GM04503 (cell line): ENCODE measurements at places on chromosomes 4 and X.
A peak's percentile ranks its signal among the peaks of the same experiment; 100 is the strongest.

- DNase-seq: no peak
Observed at GRCh38 chr4:55807556-55807955, 12.0 kb upstream of the EXOC1L start.

- DNase-seq: no peak
Observed at GRCh38 chr4:133598779-133599178, 449.7 kb downstream of the PCDH10 start.

- DNase-seq: no peak
Observed at GRCh38 chr4:121998024-121998423, 46.2 kb upstream of the TRPC3 start.

GRCh38 chr4:88158489-88159228 lies at the start of gene ABCG2:
Gene ABCG2 (minus strand): TSS chr4:88158639. CDS start chr4:88139995, 18,644 bp downstream.
- no peak for DNase-seq

DNA sequence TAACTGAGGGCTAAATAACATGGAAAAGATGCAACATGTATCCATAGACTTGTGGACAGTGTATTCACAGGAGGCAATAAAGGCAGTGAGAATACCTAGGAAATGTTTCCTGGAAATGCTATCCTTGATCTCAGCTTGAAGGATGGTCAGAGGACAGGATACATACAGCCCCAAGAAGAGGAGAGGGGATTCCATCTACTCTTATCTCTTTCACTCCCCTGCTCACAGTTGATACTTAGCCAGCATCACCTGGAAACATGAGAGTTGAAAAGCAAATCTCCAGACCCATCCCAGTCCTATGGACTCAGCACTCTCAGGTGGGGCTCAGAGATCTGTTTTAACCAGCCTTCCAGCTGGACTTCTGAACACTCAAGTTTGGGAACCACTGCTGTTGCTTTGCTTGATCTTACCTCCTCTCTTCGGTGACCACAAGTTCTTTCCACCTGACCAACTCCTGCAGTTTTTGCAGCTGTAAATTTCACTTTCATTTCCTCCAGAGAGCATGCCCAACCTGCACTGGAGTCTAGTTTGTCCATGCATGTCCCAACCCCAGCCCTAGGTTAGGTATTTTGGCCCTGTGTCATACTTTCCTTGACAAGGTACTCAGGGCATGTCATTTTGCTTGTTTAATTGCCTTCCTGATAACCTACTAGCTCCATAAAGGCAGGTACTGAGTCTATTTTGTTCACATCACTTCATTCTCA lies 10.4 kb downstream of the RELL1 start:
- DNase-seq: no peak

- DNase-seq: no peak
Observed at GRCh38 chr4:25313201-25313895, 774 bp downstream of the ZCCHC4 start.

DNA sequence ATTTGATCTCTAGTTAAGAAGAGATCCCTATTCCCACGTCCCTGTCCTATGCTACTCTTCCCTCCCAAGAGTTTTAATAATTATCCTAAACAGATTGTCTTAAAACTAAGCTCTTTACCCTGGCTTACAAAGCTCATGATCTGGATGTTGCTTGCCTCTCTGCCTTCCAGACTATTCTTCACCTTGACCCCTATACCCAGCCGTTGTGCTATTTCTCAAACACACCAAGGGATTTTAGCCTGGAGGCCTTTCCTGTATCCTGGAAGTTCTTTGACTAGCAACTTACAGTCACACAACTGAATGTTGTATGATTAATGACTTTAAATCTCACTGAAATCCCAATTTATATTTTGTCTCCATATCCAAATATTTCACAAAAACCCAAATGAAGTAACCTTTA lies 314.9 kb downstream of the ADGRL3 start:
- DNase-seq: no peak

GRCh38 chr4:2366252-2367192 lies 51.9 kb downstream of the ZFYVE28 start:
- DNase-seq: no peak

GRCh38 chr4:101933855-101934254 lies 143.3 kb downstream of the BANK1 start:
- no peak for DNase-seq

DNA sequence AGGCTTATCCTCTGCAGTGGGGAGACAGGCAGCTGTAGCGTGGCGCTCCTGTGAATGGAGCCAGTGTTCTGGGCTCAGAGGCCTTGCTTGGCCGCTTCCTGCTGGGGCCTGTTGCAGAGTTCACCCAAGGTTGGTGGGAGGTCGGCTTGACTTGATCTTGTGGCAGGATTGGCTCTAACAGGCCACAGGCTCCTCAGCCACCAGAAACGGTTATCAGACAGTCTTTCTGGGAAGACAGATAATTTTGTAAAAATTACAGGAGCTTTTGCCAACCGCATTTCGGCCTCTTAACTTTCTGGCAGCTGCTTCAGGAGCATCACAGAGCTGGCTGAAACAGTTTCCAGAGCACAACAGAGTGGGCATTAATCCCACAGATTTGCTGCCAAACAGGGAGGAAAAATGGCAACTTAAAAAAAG lies 66.4 kb downstream of the DIPK2B start:
- DNase-seq: no peak

- DNase-seq: no peak
Observed at GRCh38 chr4:78764498-78764961, 11.6 kb upstream of the BMP2K start.

DNA sequence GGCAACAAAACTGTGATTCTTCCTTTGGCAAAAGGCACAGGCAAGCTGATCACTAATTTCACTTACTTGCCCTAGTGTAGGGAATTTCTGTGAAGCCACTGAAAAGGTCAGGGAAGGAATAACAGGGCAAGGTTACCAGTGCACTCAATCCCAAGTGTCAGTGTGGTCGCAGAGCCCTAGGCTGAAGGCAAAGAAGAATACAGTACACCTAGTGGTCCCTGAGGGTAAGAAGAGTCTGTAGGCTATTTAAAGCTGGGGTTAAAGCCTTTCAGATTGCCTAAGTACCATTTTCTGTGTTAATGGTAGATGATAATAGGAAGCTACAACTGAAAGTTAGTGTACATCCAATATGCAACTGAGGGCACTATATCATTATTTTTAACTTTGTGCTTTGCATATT lies 173.6 kb upstream of the NRK start:
- no peak for DNase-seq

DNA sequence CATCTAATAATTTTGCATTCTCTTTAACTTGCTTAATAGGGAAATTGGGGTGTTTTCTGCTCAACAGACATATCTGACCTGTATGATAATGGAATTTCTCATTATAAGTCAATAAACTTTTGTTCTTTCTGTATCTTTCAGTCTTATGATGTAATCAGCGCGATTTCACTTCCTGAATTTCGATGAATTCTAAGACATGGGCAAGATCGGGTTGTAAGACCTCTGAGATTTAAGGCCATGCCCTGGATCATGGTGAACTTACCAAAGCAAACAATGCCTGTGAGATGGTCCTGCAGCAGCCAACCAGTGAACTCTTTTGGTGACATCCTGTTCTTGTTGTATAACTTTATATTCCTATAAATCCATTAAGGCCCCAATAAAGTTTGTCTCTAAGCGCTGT lies 88.1 kb downstream of the NBDY start:
- no peak for DNase-seq

DNA sequence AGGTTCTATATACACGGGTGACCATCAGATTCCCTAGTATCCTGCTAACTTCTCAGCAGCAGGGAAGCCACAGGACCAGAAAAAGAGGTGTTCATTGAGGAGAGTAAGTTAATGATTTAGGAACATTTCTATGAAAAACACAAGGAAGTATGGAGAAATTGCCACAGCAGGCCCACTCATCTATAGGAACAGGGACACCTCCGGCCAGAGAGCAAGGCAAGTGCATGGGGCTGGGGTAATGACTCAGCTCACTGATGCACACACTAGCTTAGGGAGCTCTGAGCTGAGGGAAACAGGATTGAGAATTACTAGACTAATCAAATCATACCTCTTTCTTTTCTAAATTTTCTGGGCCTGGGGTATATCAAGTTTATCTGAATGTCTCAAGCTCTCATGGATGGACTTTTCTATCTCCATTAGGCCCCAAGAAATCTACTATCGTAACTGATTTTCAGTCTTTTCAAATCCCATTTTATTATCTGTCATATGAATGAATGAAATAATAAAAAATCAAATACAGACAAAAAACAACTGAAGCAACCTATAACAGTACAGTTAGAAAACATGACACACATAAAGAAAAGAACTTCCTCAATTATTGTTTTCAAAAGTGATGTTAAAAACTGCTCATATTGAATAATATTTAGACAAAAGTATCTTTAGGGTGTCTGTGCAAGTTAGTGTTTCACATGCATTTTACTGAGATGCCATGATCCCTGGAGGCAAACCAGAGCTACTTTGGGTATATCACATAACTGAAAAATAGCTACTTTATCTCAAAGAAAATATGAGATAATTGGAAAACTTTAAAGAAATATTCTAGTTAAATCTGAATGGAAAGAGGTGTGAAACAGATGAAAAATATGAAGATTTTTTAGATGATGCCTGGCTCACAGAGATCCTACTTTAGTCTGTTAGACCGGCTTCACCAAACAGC lies 89.8 kb downstream of the FBXO8 start:
- DNase-seq: no peak

GRCh38 chr4:75321484-75321883 lies 192.7 kb downstream of the RCHY1 start:
- no peak for DNase-seq

DNA sequence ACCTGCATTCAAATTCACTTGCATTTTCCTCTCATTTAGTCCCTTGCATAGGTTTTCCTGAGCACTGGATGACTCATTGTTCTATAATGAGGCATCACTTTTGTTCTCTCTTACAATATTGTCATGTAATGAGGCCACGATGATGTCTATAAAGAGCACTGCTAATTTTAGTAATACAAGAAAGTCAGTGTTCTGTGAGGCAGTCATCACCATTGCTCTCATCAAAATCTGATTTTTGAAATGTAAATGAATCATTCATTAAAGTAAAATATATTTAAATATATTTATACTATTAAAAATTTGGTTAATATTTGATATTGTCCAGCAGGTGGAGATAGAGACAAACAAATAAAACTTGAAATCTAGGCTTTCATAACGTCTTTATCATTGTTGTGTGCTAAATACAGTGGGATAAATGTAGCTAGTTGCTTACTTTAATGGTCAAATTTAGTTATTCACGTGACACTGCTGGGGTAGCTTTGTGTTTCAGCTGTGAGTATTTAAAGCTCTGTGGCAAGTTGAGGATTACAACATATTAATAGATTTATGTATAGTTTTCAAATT lies 15.4 kb downstream of the HMGB2 start:
- DNase-seq: no peak

- DNase-seq: peak; percentile 37
Observed at GRCh38 chr4:125951261-125951887, 636.6 kb downstream of the FAT4 start.

- peak; percentile 79 for DNase-seq
Observed at GRCh38 chrX:123408821-123409737, 225.0 kb downstream of the GRIA3 start.

DNA sequence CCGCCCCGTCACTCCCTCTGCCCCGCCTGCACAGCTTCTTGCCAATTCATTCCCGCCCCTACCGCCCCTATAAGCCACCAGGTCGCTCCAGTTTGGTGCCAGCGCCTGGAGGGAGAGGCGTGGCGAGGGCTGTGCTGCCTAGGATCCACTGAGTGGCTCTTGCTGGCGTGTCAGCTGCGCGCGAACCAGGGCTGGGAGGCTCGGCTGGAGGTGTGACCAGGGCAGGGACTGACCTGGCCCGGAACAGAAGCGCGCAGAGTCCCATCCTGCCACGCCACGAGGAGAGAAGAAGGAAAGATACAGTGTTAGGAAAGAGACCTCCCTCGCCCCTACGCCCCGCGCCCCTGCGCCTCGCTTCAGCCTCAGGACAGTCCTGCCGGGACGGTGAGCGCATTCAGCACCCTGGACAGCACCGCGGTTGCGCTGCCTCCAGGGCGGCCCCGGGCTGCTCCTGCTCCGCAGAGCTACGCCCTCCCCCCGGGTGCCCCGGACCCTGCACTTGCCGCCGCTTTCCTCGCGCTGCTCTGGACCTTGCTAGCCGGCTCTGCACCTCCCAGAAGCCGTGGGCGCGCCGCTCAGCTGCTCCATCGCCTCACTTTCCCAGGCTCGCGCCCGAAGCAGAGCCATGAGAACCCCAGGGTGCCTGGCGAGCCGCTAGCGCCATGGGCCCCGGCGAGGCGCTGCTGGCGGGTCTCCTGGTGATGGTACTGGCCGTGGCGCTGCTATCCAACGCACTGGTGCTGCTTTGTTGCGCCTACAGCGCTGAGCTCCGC lies at the start of gene GPR78:
TSS of gene GPR78 (plus strand) at position 72 of the 773 bp plus-strand sequence. CDS start at position 663, 591 bp downstream.
- no peak for DNase-seq

- DNase-seq: no peak
Observed at GRCh38 chr4:103024996-103025395, 5.5 kb upstream of the SLC9B1 start.

- DNase-seq: no peak
Observed at GRCh38 chr4:75726577-75726976, 2.2 kb downstream of the USO1 start.

DNA sequence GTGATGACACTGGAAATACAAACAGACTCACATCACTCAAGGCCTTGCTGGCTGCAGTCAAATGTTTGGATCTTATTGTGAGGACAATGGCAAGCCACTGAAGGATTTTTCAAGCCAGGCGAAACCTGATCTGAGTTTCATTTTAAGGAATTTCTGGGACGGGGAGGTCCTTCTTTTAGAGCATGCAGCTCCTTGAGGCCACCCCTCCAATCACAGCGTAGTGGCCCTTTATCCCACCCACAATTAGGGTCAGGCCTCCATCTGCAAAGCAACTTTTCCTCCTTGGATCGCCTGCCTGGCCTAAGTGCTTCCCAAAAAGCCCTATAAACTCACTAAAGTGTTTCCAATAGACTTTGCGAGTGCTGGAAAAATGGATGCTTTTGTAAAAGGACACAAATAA lies 115.5 kb downstream of the EFHC2 start:
- no peak for DNase-seq

- DNase-seq: no peak
Observed at GRCh38 chr4:12583275-12583674, 900.9 kb downstream of the RAB28 start.

DNA sequence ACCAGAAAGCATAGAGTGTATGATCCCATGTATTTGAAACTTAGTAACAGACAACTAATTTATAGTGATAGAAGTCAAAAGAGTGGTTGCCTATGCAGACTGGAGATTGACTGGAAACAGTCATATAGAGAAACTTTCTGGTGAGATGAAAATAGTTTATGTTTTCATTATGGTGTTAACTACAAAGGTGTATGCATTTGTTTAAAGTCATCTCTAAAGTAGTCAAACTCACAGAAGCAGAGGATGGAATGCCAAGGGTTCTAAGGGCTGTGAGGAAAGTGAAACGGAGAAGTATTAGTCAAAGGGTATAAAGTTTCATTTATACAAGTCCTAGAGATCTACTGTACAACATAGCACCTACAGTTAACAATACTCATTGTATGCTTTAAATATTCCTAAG lies 45.8 kb downstream of the ENOX2 start:
- DNase-seq: no peak

- no peak for DNase-seq
Observed at GRCh38 chr4:30716681-30717207, 3.4 kb upstream of the PCDH7 start.

- DNase-seq: no peak
Observed at GRCh38 chr4:40484346-40485090, 145.1 kb downstream of the RBM47 start.
